Hippocampal formation (tissue), 2 donors: ENCODE measurements at places on chromosomes 2 and 18.

- DNase-seq = no peak
These were observed 701.6 kb downstream of the SATB2 start for GRCh38 chr2:198756166-198756565.

GRCh38 chr2:75336451-75336850 is 137.1 kb upstream of the TACR1 start:
- DNase-seq = no peak

GRCh38 chr2:186407611-186408010 is 78.4 kb upstream of the ZC3H15 start:
- DNase-seq = no peak

- DNase-seq = no peak
These were observed 67.0 kb downstream of the ZNF521 start for GRCh38 chr18:25284861-25285550.

DNA sequence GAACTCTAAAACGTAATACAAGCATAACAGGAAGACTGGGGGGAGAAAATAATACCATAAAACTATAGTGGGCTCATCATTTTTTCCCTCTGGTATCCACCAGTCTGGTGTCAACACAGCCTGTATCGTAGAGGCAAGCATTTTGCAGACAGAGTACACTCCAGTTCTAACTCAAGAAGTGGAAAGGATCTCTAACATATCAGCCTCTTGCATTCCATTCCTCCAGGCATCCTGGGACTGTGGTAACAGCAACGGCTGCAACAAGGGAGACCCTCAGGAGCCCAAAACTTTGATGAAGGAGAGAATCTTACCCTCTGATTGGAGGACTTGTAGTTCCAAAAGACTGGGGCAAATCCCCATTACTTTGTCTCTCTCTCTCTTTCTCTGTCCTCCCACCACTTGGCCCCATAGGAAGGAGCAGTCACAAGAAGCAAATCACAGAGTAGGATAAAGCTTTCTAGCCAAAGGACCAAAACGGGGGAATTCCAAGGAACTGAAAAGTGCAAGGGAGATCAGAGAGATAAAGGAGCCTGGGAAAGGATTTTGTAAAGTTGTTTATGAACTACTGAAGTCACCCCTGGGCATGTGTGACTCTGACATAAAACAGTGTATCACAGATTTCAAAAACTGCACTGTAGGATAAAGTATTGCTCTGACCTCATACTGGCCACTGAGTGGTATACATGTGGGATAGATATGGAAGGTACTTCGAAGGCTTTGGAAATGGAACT is 11.9 kb downstream of the FRZB start:
- DNase-seq = no peak

DNA sequence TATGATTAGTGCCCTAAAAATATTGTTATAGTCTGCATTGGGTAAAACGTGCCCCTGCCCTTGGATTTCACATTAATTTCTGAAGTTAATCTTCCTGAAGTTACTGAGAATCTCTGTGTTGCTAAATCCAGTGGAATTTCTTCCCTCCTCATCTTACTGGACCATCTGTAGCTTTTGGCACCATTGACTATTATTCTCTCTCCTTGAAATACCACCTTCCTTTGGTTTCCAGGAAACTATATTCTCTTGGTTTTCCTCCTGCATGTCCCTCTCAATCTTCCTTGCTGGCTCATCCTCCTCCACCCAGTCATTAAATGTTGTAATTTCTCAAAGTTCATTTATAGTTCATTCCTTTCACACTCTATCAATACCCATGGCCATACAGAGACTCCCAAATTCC is 110.6 kb upstream of the SLC35G4 start:
- DNase-seq = no peak

DNA sequence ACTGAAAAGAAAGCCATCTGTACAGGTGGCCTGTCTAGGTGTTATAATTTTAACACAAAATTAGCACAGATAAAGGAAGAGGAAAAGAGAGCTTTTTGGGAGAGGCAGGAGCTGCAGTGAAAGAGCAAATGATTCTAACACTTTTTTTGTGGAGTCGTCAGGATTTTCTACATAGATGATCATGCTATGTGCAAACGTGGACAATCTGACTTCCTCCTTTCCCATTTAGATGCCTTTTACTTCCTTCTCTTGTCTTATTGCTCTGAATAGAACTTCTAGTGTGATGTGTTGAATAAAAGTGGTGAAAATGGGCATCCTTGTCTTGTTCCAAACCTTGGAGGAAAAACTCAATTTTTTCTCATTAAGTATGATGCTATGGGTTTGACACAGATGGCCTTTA is 334.5 kb downstream of the NBAS start:
- DNase-seq = no peak

- no peak for DNase-seq
These were observed 93.6 kb upstream of the SMAD2 start for GRCh38 chr18:48024009-48024512.

DNA sequence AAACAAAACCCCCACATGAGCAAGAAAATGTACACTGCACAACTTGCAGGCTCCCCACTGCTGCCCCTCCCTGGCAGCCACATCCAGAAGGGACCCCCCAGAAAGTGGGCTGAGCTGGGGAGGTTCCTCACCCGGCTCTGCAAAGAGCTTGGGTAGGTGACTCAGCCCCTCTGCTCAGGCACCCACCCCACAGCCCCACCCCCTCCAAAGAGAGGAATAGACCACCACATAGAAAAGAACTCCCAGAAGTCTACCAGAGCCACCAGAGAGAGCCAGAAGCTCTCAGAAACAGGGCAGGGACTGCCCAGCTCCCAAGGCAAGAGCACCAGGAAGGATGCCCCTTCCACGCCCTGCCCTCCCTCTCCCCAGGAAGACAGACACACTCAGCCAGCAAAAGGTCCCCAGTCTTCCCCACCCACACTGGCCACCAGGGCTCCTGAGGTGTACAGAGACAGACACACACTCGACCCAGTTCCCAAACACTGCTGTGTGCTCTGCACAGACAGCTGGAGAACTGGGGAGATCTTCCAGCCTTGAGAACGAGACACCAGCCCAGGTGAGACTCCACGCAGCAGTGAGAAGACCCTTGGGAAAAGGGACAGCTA is 28.2 kb downstream of the BIN1 start:
- DNase-seq = no peak

DNA sequence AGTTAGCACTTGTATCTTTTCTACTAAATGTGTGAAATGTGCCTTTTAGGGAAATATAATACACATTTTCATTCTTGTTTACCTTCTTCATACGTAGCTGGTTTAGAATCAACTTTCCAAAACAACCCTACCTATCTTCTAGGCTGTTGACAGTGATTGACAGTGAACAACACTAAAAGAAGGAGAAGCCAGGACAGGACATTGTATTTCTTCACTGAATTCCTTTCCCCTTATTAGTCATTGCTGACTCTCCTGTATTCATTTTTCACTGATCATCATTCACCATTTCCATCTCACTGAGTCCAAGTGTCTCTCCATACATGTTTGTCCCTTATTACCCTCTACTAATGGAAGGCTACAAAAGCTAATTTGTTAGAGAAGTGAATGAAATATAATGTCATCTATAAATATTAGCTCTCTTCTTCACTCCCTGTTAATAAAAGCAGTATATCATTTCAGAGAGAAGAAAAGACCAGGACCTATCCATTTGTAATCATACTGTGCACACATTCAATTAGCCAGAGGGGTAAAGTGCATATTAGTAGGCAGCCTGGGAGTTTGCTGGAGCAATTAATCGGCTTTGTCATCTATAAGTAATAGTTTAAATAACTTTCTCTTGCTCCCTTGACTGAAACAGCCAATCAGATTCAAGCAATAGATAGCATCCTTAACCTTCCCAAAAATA is 192.5 kb upstream of the FOSL2 start:
- DNase-seq = no peak

- no peak for DNase-seq
These were observed 180.2 kb upstream of the DOK6 start for GRCh38 chr18:69220529-69220928.

GRCh38 chr2:240886023-240886565 is 9.9 kb downstream of the MAB21L4 start:
- no peak for DNase-seq

DNA sequence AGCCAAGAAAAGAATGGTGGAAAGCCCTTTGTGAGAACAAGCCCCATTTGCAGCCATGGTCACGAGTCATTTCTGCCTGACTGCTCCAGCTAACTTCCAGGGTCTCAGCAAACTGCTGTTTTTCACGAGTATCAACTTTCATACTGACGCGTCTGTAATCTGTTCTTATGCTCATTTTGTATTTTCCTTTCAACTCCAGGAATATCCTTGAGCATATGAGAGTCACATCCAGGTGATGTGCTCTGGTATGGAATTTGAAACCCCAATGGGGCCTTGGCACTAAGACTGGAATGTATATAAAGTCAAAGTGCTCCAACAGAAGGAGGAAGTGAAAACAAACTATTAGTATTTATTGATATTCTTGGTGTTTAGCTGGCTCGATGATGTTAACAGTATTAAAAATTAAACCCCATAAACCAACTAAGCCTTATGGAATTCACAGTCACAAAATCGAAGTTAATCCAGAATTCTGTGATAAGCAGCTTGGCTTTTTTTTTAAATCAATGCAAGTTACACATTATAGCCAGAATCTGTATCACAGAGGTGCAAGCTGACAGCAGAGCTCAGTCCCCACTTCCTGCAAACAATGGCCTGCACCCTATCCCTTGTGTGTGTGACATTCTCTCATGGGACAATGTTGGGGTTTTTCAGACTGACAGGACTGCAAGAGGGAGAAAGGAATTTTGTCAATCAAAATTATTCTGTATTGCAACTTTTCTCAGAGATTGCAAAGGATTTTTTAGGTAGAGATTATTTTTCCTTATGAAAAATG is 26.1 kb downstream of the SLC14A1 start:
- DNase-seq = no peak

- DNase-seq = no peak
These were observed 94.2 kb downstream of the LRRC30 start for GRCh38 chr18:7325126-7325430.

DNA sequence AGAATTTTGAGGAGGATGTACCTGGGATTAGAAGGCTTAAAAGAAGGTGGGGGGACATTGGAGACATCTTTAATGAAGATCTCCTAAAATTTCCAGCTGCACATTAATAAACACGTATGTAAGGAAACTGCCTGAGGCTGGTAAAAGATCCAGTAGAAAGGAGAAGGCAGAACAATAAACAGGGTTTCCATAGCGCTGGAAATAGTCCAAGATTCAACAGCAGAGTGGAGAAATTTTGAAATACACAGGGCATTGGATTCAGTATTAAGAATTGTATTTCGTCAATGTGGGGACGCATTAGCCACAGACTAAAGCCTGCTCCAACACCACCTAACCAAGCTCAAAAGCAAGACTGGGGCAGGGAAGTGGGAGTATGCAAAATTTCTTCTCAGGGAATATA is 606.9 kb upstream of the NRXN1 start:
- DNase-seq = no peak

DNA sequence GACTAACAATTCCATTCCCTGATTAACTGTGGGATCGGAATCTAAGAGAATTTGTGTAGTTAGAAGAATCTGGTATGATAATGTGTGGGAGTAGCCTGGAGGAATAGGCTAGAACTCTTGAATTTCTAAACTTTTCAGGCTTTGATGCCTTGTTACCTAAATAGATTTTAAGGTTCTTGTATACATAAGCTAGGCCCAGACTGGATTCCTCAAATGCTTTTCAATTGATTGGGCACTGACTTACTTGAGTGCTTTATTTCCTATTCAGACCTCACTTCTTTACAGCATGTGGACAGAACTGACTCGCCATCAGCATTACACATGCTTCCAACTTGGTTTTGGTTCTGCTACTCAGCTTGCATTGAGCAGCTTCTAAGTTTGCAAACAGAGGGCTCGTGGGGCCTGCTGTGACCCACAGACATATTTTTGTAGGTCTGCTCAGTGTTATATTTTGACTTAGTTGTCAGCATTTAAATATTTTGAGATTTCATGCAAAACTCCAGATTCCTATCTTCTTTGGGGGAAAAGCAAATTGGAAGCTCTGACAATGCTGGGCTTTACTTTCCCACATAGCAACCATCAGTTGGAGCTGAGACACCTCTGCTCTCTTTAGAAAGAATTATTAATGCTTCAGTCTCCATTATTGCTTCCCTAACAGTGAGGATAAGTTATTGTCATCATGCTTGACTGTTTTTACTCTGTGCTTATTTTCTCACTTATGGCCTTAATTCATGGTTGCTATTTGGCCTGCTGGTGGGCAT is 5.7 kb downstream of the PARD3B start:
- no peak for DNase-seq

DNA sequence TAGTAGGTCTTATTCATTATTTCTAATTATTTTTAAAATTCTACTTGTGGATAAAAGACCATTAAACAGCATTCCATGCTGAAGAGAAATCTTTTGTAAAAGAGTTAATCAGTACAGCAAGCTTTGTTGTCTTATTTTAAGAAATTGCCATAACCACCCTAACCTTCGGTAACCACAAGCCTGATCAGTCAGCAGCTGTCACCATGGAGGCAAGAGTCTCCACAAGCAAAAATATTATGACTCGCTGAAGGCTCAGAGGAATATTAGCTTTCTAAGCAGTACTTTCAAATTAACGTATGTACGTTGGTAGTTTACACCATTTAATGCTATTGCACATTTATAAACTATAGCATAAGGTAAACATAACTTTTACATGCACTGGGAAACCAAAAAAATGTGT is 650.5 kb upstream of the LINC00305 start:
- no peak for DNase-seq
